HCT116 (cell line): ENCODE measurements at places on chromosomes 3 and 15. TPM values are rescaled to one million over a fixed set of nuclear protein-coding genes. Genes with fewer than 3 reads are reported as not detected.
A peak's percentile ranks its signal among the peaks of the same experiment; 100 is the strongest.

GRCh38 chr15:101439285-101439919 lies 50.1 kb downstream of the PCSK6 start:
- no peaks in the 10 kb centered on the region for H3K27me3 ChIP-seq
- no peak overlapping the region for H3K4me3 ChIP-seq
- no peaks in the 10 kb centered on the region for H3K36me3 ChIP-seq
- DNase-seq: no peak
- H3K4me1 ChIP-seq: no peaks in the 10 kb centered on the region
- H3K27ac ChIP-seq: no peak overlapping the region

GRCh38 chr3:58640700-58641372 lies 25.7 kb downstream of the FAM3D start:
- no peak overlapping the region for H3K4me3 ChIP-seq
- H3K27me3 ChIP-seq: no peaks in the 10 kb centered on the region
- no peak overlapping the region for H3K27ac ChIP-seq
- H3K4me1 ChIP-seq: peaks cover 5% of the 10 kb centered on the region; the same call in 1 of the 2 replicates

GRCh38 chr3:148366743-148367410 lies 330.8 kb upstream of the AGTR1 start:
- DNase-seq: no peak
- H3K36me3 ChIP-seq: no peaks in the 10 kb centered on the region
- H3K4me1 ChIP-seq: no peaks in the 10 kb centered on the region
- no peak overlapping the region for H3K4me3 ChIP-seq

DNA sequence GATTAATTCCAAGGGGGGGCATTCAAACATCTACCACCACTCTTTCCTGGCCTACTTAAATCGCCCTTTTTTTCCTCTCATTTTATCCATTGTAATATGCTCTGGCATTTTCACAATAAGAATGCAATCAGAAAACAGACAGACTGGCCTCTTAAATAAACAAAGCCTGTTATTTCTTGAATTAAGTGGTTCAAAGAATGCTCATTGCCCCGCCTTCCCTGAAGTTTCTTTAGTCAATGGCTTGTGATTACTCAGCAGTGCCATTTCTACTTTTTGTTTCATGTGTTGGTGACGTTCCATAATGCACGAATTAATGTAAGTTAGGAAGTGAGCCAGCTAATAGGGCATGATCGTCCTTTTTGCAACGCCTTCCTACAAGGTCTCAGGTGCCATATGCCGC lies 68.0 kb downstream of the FBN1 start:
- H3K36me3 ChIP-seq: no peaks in the 10 kb centered on the region
- H3K27me3 ChIP-seq: no peaks in the 10 kb centered on the region
- H3K4me3 ChIP-seq: no peak overlapping the region
- no peak overlapping the region for H3K27ac ChIP-seq

DNA sequence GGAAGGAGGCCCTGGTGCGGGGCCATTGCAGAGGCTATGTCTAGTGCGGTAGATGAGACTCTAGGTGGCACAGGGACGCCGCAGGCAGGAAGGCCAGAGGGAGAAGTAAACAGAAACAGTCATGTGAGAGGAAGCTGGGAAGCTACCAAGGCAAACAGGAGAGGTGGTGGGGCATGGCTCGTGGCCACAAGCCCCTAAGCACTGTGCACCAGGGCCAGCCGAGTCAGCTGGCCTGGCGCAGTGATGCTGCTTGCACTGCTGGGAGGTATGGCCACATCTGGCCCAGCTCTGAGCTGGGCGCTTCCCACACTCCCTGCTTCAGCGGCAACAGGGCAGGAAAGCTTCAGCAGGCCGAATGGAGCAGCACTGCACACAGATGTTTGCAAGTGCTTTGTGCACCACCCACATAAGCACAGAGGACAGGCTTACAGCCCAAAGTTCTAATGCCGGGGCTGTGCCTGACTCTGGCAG lies 76.6 kb downstream of the SRGAP3 start:
- no peak for DNase-seq
- no peaks in the 10 kb centered on the region for H3K27me3 ChIP-seq
- H3K36me3 ChIP-seq: no peaks in the 10 kb centered on the region
- H3K4me1 ChIP-seq: peaks cover 13% of the 10 kb centered on the region
- H3K27ac ChIP-seq: no peak overlapping the region

DNA sequence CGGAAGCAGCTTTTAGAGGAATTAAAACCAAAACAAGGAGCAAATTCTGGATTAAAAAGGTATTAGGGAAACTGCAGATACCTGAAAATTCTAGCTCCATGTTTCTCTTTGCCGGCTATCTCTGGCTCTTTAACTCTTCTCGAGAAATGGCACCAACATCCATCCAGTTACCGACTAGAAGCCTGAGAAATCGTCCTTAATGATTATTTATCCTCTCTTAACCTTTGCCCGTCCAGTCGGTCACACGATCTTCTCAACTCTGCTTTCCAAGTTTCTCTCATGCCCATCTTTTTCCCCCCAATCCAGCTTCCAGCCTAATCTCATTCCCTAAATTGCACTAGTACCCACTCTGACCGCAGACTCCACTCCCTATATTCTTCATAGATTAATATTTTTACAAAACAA lies 596 bp upstream of the SGO1 start:
- DNase-seq: no peak
- peak overlapping the region; percentile 49 for H3K27ac ChIP-seq
- peaks cover 16% of the 10 kb centered on the region for H3K4me1 ChIP-seq
- peaks cover 9% of the 10 kb centered on the region; the same call in 1 of the 2 replicates for H3K36me3 ChIP-seq

- no peak overlapping the region for H3K4me3 ChIP-seq
- no peaks in the 10 kb centered on the region for H3K27me3 ChIP-seq
- no peaks in the 10 kb centered on the region for H3K4me1 ChIP-seq
- no peak for DNase-seq
Measured at GRCh38 chr15:66017792-66018487, 148.6 kb downstream of the RAB11A start.

DNA sequence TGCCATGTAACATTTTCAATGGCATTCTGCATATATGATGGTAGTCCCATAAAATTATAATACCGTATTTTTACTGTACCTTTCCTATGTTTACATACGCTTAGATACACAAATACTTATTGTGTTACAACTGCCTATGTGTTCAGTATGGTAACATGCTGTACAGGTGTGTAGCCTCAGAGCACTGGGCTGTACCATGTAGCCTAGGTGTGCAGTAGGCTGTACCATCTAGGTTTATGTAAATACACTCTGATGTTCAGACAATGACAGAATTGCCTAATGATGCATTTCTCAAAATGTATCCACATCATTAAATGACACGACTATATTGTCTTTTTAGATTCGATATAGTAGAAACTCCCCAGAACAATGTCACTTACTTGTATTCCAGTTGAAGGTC lies 22.7 kb downstream of the CD80 start:
- H3K27ac ChIP-seq: no peak overlapping the region
- H3K4me1 ChIP-seq: no peaks in the 10 kb centered on the region
- no peaks in the 10 kb centered on the region for H3K27me3 ChIP-seq
- no peak for DNase-seq

GRCh38 chr15:36682101-36682500 lies 102.7 kb downstream of the CDIN1 start:
- no peaks in the 10 kb centered on the region for H3K36me3 ChIP-seq
- no peak overlapping the region for H3K4me3 ChIP-seq
- H3K4me1 ChIP-seq: no peaks in the 10 kb centered on the region

- H3K27me3 ChIP-seq: peaks cover 40% of the 10 kb centered on the region; the same call in 1 of the 2 replicates
- H3K4me1 ChIP-seq: no peaks in the 10 kb centered on the region
- no peak overlapping the region for H3K27ac ChIP-seq
- DNase-seq: no peak
- H3K36me3 ChIP-seq: no peaks in the 10 kb centered on the region
- no peak overlapping the region for H3K4me3 ChIP-seq
Measured at GRCh38 chr15:60918234-60918959, 310.7 kb downstream of the RORA start.

- H3K27me3 ChIP-seq: peaks cover 35% of the 10 kb centered on the region
- H3K27ac ChIP-seq: no peak overlapping the region
- H3K4me3 ChIP-seq: no peak overlapping the region
Measured at GRCh38 chr3:140585828-140586227, 92.0 kb upstream of the TRIM42 start.

GRCh38 chr3:122859021-122859805 lies 64.3 kb downstream of the SLC49A4 start:
- H3K4me1 ChIP-seq: no peaks in the 10 kb centered on the region
- H3K4me3 ChIP-seq: no peak overlapping the region
- DNase-seq: no peak
- H3K27ac ChIP-seq: no peak overlapping the region
- no peaks in the 10 kb centered on the region for H3K36me3 ChIP-seq
- no peaks in the 10 kb centered on the region for H3K27me3 ChIP-seq

GRCh38 chr15:40747685-40748631 lies 7.1 kb downstream of the RMDN3 start:
- H3K27ac ChIP-seq: no peak overlapping the region
- DNase-seq: no peak
- peaks cover 19% of the 10 kb centered on the region; the same call in 1 of the 2 replicates for H3K36me3 ChIP-seq
- H3K4me1 ChIP-seq: no peaks in the 10 kb centered on the region
- no peak overlapping the region for H3K4me3 ChIP-seq
- no peaks in the 10 kb centered on the region for H3K27me3 ChIP-seq

DNA sequence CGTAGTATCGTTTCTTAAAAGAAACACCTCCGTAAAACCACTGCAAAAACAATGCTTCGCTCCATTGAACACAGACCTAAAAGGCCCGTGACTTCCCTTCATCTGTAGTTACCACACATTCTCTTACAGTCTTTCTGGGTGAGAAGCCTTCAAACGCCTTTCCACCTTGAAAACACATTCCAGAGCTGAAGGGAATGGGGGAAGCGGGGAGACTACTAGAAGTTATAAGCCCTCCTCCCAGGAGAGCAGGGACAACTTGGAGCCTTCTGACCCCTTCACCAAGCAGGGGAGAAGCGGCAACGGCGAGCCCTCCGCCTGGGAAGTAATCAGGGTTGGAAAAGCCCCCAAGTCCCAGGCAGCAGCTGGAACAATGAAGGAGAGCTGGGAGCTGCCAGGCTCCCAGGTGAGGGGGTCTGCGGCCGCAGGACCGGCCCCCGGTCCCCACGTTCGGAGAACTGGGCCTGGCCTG lies 461 bp downstream of the SECISBP2L start:
- H3K27ac ChIP-seq: peak overlapping the region; percentile 64
- no peaks in the 10 kb centered on the region for H3K27me3 ChIP-seq
- no peak for DNase-seq
- peaks cover 11% of the 10 kb centered on the region; the same call in 1 of the 2 replicates for H3K4me1 ChIP-seq
- H3K36me3 ChIP-seq: no peaks in the 10 kb centered on the region; the same call in 1 of the 2 replicates

- no peak for DNase-seq
- no peaks in the 10 kb centered on the region for H3K27me3 ChIP-seq
- no peaks in the 10 kb centered on the region for H3K36me3 ChIP-seq
- H3K4me3 ChIP-seq: no peak overlapping the region
Measured at GRCh38 chr15:32774022-32774421, 56.2 kb downstream of the GREM1 start.

- DNase-seq: no peak
- H3K4me1 ChIP-seq: no peaks in the 10 kb centered on the region
- no peaks in the 10 kb centered on the region for H3K36me3 ChIP-seq
- H3K27ac ChIP-seq: no peak overlapping the region
- no peaks in the 10 kb centered on the region for H3K27me3 ChIP-seq
Measured at GRCh38 chr3:31465999-31466398, 66.7 kb upstream of the STT3B start.

DNA sequence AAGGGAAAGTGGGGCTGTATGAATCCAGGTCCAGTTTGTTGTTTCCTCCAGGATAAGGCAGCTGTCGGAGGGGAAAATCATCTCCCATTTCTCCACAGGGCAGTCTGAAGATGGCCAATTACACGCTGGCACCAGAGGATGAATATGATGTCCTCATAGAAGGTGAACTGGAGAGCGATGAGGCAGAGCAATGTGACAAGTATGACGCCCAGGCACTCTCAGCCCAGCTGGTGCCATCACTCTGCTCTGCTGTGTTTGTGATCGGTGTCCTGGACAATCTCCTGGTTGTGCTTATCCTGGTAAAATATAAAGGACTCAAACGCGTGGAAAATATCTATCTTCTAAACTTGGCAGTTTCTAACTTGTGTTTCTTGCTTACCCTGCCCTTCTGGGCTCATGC lies 911 bp downstream of the CCRL2 start:
- no peaks in the 10 kb centered on the region for H3K27me3 ChIP-seq
- H3K4me3 ChIP-seq: no peak overlapping the region
- H3K36me3 ChIP-seq: no peaks in the 10 kb centered on the region
- DNase-seq: no peak

DNA sequence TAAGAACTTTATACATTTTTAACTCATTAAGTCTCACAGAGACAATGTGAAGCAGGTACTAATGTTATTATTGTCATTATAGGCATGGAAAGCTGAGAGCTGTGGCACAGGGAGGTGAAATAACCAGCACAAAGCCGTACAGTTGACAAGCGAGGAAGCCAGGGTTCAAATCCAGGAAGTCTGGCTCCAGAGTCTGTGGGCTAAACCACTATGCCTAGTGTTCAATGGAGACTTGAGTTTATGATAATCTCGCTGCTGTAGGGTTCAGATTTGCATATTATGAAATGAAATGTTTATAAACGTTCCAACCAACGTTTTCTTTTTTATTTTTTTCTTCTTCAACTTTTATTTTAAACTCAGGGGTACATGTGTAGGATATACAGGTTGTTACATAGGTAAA lies 60.0 kb downstream of the CHST2 start:
- H3K4me1 ChIP-seq: no peaks in the 10 kb centered on the region
- DNase-seq: no peak

ELL3 gene
- total RNA-seq: 16.2 TPM

TPRG1 gene
- 2.8 TPM for total RNA-seq

LEKR1 gene
- total RNA-seq: 2.1 TPM

IFRD2 gene
- total RNA-seq: 146 TPM

UCN2 gene
- 1.5 TPM for total RNA-seq

THSD4 gene
- total RNA-seq: 30.5 TPM

MAGEL2 gene
- not detected for total RNA-seq

SHC4 gene
- total RNA-seq: 0.44 TPM

ACSBG1 gene
- 0.71 TPM for total RNA-seq
